T-helper 2 cell treated with Interferon-gamma antibody and Interleukin-4, amounts not matched to agents 5 μg/mL and 100 μg/mL, for 36 hours (primary cell): ENCODE measurements at places on chromosomes 2 and 18.

DNA sequence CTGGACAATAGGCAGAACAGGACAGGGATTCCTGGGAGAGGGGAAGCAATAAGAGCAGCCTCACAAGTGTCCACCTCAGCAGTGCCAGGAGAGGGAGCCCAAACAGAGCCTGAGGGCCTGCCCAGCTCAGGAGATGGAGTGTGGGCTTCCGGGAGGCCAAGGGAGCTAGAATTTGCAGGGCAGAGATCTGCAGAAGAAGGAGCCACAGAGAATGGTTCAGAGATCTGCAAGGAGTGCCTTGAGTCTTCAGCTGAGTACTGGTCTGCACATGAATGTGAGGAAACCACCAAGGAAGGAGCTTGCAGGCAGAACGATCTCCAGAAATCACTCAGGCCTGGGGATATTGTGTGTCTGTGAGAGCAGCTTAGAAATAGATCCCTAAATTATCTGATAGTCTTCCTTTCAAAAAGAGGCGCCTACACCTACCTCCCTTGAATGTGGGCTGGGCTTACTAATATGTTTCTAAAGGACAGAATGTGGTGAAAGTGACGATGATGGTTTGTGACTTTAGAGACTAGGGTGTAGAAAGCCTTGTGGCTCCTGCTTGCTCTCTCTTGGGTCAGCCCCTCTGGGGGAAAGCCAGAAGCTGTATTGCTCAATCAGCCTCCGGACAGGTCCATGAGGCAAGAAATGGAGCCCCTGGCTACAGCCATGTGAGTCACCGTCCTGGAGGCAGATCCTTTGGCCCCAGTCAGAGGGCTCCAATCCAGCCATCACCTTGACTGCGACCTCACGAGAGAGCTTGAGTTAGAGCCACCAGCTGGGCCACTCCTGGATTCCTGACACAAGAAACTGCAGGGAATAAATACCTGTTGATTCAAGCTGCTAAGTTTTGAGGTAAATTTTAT lies 7.6 kb upstream of the LPIN1 start:
- DNase-seq, result peak; percentile 6
- no peak overlapping the region for H3K4me3 ChIP-seq
- no peak overlapping the region for H3K27ac ChIP-seq

DNA sequence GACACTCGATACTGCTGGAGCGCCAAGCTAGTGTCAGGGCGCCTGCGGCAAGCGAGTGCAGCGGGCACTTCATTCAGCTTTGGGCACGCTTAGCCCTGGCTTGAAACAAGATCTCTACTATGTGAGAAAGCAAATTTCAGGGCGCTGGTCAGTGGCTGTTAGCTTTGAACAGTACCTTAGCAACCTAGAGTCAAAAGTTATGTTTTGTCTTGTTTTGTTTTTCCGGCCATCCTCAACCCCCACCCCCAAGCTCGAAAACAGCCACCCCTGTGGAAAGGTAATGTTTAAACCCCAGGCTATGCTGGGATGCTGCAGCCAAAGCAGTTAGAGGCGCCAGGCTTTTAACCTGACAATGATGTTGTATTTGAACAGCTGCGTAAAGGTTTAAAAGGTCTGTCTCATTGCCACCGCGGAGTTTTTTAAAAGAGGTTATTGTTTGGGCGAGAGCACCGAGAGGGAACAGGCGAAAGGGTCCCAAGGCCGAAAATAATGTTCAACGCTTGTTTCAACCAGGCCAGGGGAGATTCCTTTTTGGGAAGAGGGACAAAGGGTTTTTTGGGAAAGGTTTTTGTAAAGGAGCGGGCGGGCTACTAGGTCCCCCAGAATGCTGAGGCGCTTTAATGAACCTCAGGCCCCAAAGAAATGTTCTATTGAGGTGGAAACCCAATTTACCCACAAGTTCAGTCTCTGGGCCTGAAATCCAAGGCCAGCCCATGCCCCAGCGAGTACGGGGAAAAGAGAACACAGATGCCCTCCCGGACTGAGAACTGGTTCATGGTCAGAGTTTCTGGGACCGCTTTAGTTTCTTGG lies 2.3 kb upstream of the HOXD10 start:
- H3K27ac ChIP-seq, result no peak overlapping the region
- peaks cover 4% of the 10 kb centered on the region for H3K4me1 ChIP-seq
- no peak overlapping the region for H3K4me3 ChIP-seq
- H3K36me3 ChIP-seq, result peaks cover 3% of the 10 kb centered on the region
- DNase-seq, result no peak

GRCh38 chr2:233807215-233807865 lies 29.2 kb downstream of the MROH2A start:
- peaks cover 4% of the 10 kb centered on the region for H3K27me3 ChIP-seq
- no peaks in the 10 kb centered on the region for H3K36me3 ChIP-seq
- H3K27ac ChIP-seq, result no peak overlapping the region
- no peaks in the 10 kb centered on the region for H3K4me1 ChIP-seq

DNA sequence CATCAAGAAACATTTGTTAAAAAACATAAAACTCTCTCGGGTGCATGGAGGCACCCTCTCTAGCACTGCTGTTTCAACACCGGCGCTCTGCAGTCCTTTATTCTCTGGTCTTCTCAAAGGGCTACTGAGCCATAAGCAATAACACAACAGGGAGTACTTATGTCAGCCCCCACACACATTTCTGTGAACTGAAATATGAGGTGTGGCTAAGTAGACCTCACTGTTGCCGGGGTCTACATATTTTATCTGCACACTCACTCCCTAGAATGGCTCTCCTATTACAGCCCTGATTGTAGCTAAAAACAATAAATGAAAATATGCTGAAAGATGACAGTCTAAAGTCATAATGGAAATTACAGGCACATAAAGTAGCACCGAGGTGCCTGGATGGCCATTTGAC lies 235.1 kb downstream of the GRB14 start:
- H3K36me3 ChIP-seq, result no peaks in the 10 kb centered on the region
- no peak overlapping the region for H3K4me3 ChIP-seq
- no peaks in the 10 kb centered on the region for H3K27me3 ChIP-seq
- H3K4me1 ChIP-seq, result no peaks in the 10 kb centered on the region

DNA sequence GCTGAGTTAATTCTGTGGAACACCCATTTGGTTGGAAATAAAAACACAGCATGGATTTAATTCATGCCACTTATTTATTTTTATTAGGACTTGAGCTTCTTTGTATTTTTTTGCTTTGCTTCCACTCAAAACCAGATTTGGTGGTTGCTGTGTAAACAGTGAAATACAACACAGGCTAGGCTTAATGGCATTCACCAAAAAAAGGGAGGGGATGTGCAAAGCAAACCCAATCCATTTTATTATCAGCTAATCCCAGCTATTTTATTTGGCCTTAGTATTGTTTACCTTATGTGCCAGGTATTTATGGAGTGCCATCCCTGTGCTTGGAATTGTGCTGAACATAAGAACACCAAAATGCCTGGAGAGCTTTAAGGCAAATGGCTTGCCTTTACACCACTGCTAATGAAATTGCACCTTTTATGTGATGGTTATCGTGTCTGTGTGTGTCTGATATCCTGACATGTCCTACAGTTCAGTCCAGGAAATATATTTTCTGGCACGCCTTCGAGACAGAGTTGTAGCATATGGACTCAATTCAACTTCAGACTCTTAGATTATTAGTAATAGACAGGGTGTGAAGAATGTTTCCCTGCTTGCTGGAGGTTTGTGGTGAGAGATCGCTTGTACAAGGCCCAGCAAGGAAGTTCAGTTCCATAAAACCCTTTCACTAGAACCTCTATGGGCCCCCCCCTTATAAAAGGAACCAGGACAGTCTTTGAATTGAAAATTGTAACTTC lies 99.6 kb downstream of the PRPF40A start:
- H3K4me3 ChIP-seq, result no peak overlapping the region
- no peak overlapping the region for H3K27ac ChIP-seq
- H3K4me1 ChIP-seq, result peaks cover 7% of the 10 kb centered on the region
- no peak for DNase-seq
- H3K36me3 ChIP-seq, result no peaks in the 10 kb centered on the region

DNA sequence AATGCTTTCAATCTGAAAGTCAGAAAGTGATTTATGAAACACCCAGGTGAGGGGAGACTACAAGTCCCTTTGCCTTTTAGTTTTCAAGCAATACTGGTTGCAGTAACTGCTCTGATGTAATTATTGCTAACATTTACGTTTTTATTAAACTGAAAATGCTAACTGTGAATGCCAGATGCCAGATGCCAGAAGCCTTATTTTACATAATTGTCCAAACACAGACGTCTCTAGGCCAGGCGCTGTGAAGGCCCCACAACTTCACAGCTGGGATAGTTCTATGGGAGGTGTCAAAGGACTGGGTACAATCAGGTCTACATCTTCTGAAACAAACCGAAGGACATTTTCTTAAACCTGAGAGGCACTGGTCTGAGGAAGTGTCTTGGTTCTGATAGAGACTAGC lies 27.5 kb upstream of the MSGN1 start:
- H3K27me3 ChIP-seq, result peaks cover 27% of the 10 kb centered on the region
- H3K36me3 ChIP-seq, result no peaks in the 10 kb centered on the region
- no peak for DNase-seq
- H3K27ac ChIP-seq, result no peak overlapping the region
- peaks cover 17% of the 10 kb centered on the region for H3K4me1 ChIP-seq
- H3K4me3 ChIP-seq, result no peak overlapping the region

DNA sequence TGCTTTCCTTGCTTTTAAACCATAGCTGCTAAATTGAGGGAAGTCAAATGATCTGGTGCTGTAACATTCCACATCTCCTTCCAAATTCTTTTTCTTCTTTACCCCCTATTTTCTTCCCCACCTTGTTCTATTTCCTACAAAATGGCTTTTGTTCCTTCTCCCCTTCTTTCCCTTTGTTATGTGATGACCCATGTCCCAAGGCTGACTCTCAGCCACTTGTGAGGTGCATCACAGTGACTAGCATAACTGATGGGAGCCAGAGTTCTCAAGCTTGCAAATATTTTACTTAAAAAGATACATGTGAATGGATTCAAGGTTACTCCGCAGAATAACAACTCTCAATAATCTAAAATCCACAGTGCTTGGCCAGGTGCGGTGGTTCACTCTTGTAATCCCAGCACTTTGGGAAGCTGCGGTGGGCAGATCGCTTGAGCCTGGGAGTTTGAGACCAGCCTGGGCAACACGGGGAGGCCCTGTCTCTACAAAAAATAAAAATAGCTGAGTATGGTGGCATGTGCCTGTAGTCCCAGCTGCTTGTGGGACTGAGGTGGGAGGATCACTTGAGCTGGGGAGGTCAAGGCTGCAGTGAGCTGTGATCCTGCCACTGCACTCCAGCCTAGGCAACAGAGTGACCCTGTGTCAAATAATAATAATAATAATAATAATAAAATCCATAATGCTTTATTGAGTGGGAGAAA lies 100.1 kb upstream of the CERS6 start:
- H3K36me3 ChIP-seq, result no peaks in the 10 kb centered on the region
- H3K27me3 ChIP-seq, result peaks cover 2% of the 10 kb centered on the region
- H3K4me1 ChIP-seq, result peaks cover 19% of the 10 kb centered on the region
- no peak overlapping the region for H3K4me3 ChIP-seq
- H3K27ac ChIP-seq, result no peak overlapping the region
- DNase-seq, result no peak

DNA sequence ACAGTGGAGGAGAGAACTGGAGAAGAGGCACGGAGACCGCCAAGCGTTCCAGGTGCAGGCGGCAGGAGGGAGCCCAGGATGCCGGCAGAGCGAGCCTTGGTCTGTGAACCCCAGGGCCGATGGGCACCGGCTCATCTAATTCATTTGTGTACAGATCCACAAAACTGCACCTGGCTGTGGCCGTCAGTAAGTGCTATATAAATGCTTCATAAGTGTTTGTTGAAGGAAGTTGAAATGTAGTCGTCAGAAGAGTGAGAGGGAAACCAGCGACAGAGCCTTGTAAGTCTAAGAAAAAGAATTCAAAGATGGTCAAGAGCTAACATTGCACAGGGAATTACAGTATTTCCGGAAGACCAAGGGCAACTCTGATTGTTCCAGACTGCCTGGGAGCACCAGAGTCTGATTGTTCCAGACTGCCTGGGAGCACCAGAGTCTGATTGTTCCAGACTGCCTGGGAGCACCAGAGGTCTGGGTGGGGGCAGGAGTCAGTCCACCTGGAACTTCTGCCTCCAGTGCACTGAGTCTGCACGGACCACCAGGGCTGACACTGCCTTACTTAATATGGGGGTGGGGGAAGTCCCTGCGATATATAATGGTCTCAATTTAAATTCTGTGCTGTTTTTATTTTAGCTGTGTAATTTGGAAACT lies 112.3 kb downstream of the BCL2 start:
- no peaks in the 10 kb centered on the region for H3K27me3 ChIP-seq
- peak; percentile 17 for DNase-seq
- peaks cover 83% of the 10 kb centered on the region for H3K4me1 ChIP-seq
- peak overlapping the region; percentile 88 for H3K27ac ChIP-seq
- peaks cover 62% of the 10 kb centered on the region for H3K36me3 ChIP-seq

DNA sequence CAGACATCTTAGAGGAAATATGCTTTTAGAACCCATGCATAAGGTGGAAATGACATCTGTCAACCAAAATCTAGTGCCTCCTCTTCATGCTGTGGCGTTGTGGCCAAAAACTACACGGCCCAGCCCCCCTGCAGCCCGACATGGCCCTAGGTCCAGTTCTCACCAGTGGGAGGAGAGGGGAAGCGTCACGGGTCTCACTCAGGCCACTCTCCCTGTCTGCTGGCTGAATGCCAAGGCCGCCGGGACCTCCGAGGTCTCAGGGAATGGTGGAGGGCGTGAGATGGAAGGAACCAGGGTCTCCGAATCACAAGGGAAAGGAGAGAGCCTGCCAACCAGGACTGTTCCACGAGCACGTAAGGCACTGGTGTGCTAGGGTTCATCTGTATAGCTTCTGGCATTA lies 361.0 kb downstream of the ANAPC1 start:
- H3K27me3 ChIP-seq, result peaks cover 40% of the 10 kb centered on the region
- peaks cover under 1% of the 10 kb centered on the region for H3K36me3 ChIP-seq
- no peak for DNase-seq
- H3K27ac ChIP-seq, result no peak overlapping the region

DNA sequence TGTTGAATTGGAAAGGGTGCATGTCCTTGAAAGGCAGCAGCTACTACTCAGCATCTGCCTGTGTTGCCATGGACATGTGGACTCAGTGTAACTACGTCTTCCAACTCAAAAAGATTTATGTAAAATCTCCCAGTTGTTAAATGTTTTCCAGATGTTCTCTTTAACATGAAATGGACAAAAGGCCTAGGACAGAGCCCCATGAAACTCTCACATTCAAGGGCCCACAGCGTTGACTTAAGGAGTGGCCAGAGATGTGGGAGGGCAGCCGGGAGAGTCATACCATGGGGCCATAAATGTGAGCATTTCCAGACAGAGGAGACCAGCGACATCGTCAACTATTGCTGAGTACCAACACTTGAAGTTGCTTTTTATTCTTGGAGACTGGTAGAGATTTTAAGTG lies 9.9 kb downstream of the SLC3A1 start:
- DNase-seq, result no peak
- H3K36me3 ChIP-seq, result no peaks in the 10 kb centered on the region
- H3K27me3 ChIP-seq, result peaks cover 19% of the 10 kb centered on the region

DNA sequence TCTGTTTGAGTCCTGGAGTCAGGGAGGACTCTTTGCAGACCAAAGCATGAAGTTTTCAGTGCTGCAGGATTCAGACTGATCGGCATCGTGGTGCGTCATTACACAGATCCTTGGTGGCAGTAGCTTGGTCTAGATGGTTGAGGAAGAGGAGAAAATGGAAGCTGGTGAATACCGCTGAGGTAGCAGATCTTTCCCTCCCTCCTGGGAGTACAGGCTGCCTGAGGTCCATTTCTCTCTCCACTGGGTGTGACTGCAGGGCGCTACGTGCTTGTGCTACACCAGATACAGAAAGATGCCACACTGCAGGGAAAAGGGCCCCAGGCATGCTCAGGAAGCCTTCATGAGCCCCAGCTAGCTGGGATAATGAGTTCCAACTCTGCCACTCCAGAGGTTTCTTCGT lies 3.3 kb upstream of the CNDP1 start:
- H3K36me3 ChIP-seq, result no peaks in the 10 kb centered on the region
- H3K4me3 ChIP-seq, result no peak overlapping the region
- no peaks in the 10 kb centered on the region for H3K4me1 ChIP-seq
- peaks cover 10% of the 10 kb centered on the region for H3K27me3 ChIP-seq
- no peak for DNase-seq

- peaks cover 2% of the 10 kb centered on the region for H3K36me3 ChIP-seq
- peaks cover 4% of the 10 kb centered on the region for H3K4me1 ChIP-seq
- peaks cover 6% of the 10 kb centered on the region for H3K27me3 ChIP-seq
- no peak overlapping the region for H3K4me3 ChIP-seq
Measured at GRCh38 chr2:30666266-30666874, 140.9 kb downstream of the CAPN13 start.
